ENCODE measurements at places on chromosomes 6 and 20.

- DNase-seq, result no peak
Observed at GRCh38 chr6:70377372-70377771, 35.9 kb upstream of the FAM135A start.

GRCh38 chr20:57577679-57578475 is 17.0 kb downstream of the PCK1 start:
- DNase-seq, result no peak

- DNase-seq, result no peak
Observed at GRCh38 chr6:89999945-90000825, 105.9 kb downstream of the GJA10 start.

GRCh38 chr6:126117251-126117650 is 130.9 kb downstream of the TRMT11 start:
- no peak for DNase-seq

GRCh38 chr20:63071541-63072181 is 64.9 kb upstream of the BHLHE23 start:
- no peak for DNase-seq

- no peak for DNase-seq
Observed at GRCh38 chr6:145733810-145734209, 1.5 kb downstream of the EPM2A start.

DNA sequence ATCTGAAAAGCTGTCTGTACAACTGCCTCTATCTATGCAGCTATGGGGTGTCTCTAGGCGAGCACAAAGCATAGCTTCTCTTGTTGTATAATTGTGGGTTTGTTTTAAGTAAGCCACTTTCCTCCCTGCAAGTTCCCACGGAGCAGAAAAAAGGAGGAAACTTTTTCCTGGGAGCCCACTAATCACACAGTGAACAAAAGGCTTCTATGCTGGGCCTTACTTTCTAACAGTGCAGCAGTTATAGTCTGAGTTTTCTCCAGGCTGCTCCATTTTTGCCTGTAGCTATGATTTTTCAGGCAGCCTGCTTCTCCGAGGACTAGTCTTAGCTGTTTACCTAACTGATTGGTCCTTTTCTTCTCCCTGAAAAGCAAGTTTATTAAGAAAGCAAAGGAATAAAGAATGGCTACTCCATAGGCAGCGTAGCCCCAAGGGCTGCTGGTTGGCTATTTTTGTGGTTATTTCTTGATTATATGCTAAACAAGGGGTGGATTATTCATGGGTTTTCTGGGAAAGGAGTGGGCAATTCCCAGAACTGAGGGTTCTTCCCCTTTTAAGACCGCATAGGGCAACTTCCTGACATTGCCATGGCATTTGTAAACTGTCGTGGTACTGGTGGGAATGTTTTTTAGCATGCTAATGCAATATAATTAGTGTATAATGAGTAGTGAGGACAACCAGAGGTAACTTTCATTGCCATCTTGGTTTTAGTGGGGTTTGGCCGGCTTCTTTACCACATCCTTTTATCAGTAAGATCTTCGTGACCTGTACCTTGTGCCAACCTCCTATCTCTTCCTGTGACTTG is 84.3 kb downstream of the OPRM1 start:
- DNase-seq, result no peak

DNA sequence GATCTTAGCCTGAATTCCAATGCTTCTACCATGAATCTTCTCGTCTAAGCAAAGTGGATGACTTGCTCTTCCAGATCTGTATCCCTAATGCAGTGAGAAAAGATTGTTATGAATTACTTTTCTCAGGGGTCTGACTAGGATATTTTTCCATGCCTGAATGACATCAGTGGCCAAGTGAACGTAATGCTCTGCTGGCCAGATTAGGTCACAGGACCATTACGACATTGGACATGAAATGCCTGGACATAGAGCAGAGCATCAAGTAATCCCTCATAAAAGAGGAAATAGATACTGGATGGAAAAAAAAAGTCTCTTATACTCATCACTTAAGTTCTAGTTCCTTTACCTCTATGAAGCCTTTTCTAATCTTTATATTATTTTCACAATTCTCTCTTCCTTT is 12.1 kb upstream of the THEMIS start:
- DNase-seq, result no peak

GRCh38 chr20:40255365-40255764 is 433.7 kb downstream of the MAFB start:
- no peak for DNase-seq

DNA sequence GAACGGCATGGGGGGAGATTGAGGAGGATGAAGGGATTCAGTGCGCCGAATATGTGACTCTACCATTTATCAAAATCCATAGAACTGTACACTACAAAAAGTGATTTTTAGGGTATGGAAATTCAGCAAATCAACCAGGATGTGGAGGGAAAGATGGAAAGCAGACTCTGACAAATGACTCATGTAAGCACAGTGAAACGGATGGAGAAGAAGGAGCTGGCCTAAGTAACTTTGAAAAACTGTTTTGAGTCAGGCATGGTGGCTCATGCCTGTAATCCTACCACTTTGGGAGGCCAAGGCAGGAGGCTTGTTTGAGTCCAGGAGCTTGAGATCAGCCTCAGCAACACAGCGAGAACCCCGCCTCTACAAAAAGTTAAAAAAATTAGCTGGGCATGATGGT is 39.2 kb downstream of the MUC22 start:
- no peak for DNase-seq

- DNase-seq, result no peak
Observed at GRCh38 chr6:26489996-26490964, 9.8 kb upstream of the BTN1A1 start.

GRCh38 chr20:3111995-3112394 is 27.5 kb upstream of the AVP start:
- no peak for DNase-seq

DNA sequence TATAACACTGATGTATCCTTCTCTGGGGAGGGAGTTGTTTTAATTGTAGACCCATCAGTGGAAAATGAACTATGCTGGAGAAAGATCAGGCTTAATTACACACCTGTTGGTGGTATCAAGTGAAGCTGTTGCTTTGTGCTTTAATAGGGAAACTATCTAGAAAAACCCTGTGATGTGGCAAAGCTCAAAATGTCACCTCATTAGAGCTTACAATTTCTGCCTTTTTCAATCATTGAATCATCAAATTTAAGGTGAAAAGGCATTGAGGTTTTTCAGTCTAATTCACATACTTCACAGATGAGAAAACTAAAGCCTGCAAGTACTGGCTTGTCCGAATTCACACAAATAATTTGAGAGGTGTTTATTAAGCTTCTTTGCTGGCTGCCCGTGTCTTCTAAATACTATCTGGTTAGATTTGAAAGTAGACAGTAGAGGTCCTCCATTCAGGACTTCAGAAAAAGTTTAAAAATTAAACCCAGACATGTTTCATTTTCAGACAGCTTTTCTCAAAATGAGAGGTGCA is 143.3 kb upstream of the MAP3K7 start:
- no peak for DNase-seq

- DNase-seq, result no peak
Observed at GRCh38 chr6:125205931-125206330, 52.4 kb downstream of the TPD52L1 start.

GRCh38 chr6:168025831-168026710 is 28.6 kb downstream of the KIF25 start:
- no peak for DNase-seq

DNA sequence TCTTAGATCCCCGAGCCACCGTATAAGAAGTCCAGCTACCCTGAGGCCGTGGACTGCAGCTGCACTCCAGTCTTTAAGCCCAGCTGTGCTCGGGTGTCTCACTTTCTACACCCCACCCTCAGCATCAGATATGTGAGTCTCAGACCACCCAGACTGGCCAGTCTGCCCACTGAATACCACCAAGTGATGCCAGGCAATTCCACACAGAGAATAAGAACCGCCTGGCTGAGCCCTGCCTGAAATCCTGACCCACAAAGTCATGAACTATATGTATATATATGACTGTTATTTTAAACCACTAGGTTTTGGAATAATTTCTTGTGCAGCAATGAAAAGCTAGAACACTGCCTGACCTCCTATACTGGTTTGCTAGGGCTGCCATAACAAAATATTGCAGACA is 106.7 kb downstream of the FOXF2 start:
- no peak for DNase-seq

DNA sequence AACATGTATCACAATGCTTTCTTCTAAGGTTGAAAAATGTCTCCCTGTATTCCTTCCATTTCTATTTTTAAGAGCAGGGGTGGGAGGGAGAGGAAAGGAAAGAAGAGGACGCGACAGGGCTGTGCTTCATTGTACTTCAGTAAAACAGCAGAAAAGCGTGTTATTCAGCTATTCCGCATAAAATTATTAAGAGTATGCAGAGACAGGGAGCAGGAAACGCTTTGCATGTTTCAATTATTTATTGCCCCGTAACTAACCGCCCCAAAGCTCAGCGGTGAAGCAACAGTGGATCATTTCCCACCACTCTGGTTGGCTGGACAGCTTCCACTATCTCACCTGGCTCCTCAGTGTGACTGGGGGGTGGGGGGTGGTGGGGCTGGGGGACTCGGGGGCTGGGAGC is 188.9 kb downstream of the TTLL2 start:
- DNase-seq, result no peak

GRCh38 chr6:3221578-3221977 is 5.9 kb downstream of the TUBB2B start:
- DNase-seq, result no peak

DNA sequence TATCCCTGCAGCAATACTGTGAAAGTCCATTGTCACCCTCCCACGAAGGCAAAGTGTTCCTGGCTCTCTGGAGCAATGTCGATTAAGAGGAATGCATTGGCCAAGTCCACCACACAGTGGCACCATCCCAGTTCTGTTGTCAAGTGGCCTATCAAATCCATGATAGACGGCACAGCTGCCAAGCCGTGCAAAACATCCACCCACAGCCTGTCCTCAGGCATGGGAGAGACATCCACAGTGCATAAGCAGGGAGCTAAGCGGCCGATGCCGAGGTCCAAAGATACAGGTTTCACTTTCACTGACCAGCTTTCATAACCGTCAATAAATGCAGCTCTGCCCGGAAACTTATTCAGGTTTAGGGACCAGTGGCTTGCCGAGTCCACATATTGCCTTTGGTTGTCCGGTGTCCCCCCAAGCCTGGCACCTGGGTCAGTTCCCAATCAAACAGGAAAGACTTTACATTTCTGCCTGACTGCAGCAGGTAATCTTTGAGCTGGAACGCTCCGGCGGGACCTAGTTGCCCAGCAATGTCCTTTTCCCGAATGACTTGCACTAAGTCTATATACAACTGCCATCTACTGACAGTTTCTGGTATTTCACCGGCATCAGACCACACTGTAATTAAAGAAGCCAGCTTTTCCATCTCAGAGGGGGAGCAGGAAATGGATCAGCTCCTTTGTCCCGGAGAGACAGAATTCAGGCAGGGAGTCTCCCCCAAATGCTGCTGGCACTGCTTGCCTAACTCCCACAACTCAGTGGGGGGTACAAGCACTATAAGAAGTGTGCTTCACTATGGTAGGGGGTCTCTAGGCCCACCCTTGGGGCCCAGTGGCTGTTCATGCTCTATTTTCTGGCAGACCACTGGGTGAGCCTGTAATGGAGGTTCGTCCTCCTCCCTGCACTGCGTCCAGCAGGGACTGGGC is 6.3 kb downstream of the ZKSCAN3 start:
- no peak for DNase-seq

- no peak for DNase-seq
Observed at GRCh38 chr6:110282412-110282811, 75.7 kb downstream of the METTL24 start.

DNA sequence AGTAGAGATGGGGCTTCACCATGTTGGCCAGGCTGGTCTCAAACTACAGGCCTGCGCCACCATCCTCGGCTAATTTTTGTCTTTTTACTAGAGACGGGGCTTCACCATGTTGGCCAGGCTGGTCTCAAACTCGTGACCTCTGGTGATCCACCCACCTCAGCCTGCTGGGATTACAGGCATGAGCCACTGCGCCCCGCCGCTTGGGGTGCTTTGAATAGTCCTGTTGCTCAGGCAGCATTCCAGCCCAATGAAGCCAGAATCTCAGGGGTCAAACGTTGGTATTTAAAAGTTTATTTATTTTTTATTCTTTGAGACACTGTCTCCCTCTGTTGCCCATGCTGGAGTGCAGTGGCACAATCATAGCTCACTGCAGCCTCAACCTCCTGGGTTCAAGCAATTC is 11.3 kb downstream of the MOCS3 start:
- DNase-seq, result no peak

DNA sequence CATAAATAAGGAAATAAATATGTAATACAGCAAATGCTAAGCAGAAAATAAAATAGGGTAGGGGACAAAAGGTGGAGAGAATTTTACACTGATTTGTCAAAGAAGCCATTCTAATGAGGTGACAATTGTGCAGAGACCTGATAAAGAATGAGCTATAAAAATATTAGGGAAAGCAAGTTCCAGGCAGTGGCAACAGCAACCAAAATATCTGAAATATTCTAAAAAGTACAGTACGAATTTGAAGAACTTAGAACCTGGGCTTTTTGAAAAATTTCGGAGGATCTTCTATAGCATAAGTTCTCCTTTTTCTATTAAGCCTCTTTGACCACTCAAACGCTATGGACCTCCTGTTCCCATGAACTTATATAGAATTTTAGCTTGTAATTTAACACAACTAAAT is 98.0 kb upstream of the FAM184A start:
- DNase-seq, result no peak

- DNase-seq, result no peak
Observed at GRCh38 chr6:89269252-89269651, 45.8 kb downstream of the GABRR2 start.

DNA sequence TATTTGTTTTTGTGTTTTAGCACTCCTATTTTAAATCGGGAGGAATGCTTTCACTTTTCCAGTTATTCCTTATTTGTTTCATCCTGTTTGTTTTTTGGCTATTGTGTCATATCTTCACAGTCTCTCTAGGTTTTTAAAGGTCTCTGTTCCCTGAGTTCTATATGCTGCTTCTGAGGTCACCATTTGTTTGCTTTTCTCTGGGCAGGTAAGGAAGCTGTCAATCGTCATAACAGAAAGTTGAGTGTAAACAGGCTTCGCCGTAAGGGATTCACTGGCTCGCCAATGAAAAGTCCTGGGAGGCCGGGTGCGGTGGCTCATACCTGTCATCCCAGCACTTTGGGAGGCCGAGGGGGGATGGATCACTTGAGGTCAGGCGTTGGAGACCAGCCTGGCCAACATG is 48.7 kb upstream of the RPS6KA2 start:
- no peak for DNase-seq

- DNase-seq, result no peak
Observed at GRCh38 chr20:10462516-10462915, 27.4 kb downstream of the SLX4IP start.

DNA sequence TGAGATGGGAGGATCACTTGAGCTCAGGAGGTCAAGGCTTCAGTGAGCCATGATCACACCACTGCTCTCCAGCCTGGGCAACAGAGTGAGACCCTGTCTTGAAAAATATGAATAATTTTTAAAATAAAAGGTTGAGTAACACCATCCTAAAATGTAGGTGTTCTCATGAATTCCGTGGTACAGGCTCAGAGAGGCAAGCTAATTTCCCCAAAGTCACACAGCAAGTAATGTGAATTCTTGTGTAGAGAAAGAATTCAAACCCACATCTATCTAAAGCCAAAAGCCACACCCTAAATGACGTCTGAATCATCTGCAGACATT is 80.5 kb downstream of the ZNF217 start:
- no peak for DNase-seq

- DNase-seq, result no peak
Observed at GRCh38 chr20:32209850-32210605, 2.3 kb downstream of the POFUT1 start.

GRCh38 chr6:72724545-72724944 is 102.7 kb downstream of the KCNQ5 start:
- DNase-seq, result no peak
